ENCODE measurements at places on chromosomes 16 and 17.

- no peak for DNase-seq
Measured at GRCh38 chr17:59651346-59651745, 31.7 kb downstream of the CLTC start.

DNA sequence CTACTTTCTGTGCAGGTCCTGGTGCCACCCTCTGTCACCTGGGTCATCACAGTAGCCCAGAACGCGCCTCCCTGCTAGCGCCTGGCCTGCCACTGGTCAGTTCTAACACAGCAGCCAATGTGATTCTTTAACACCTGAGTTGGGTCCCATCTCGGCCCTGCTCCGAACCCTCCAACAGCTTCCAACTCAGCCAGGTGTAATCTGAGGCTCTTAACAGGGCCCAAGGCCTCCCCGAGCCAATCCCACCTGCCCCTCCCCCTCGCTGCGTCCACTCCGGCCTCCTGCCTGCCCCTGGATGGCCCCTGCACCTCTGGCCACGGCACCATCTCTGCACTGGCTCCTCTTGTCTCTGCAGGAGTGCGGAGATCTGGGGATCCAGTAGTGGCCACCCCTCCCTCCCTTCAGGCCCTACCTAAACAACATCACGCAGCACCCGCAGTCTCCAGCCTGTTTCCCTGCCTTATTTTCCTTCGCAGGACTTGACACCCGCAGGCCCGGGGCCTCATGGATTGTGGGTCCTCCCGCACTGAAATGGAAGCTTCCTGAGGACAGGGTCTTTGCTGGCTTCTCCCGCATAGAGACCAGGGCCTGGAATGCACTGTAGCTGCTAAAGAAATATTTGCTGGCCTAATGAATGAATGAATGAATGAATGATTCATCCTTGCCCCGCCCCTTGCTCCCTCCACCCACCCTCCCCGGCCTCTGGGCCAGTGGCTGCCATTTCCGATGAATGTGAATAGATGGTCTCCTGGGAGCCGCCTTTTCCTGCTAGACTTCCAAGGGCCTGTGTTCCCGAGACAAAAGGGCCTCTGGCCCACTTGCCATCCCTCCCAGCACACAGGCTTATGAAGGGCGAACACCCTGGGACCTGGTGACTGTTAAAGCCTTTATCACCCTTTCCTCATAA is 174.8 kb upstream of the FOXF1 start:
- no peak for DNase-seq

GRCh38 chr17:42780851-42781638 is 635 bp downstream of the WNK4 start:
- DNase-seq, result no peak

DNA sequence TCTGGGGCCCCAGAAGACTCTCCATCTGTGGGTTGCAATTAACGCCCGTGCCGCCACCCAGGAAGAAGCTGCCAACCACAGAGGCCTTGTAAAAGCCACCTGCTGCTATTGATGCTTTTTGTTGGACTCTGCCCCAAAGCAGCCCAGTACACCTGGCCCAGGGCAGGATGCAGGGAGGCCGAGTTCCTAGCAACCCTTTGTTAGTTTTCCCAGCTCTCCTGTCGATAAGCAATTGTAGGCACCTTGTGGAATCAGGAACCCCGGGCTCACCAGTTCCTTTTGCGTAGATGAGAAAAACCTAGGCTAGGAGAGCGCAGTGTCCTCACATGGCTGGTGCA is 103.3 kb downstream of the ABCC6 start:
- DNase-seq, result no peak

- DNase-seq, result no peak
Measured at GRCh38 chr17:67557921-67558320, 159.8 kb upstream of the NOL11 start.

DNA sequence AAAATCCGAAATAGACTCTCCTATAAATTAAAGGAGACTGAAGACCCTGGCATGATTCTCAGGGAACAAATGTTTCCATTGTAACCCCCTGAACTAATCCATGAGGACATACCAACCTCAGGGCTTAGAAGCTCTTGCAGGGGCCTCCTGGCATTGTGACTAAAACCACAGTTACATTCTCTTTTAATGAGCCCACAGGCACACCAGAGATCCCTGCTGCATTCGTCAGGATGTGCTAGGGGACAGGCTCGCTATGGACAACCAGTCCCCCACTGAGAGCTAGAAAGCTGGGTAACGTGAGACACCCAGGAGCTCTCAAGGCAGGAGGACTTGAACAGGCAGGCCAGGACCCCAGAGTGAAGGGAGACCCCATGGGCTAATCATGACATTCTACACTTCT is 140.6 kb upstream of the TNRC6C start:
- no peak for DNase-seq

GRCh38 chr17:54992797-54993639 is 24.5 kb downstream of the STXBP4 start:
- no peak for DNase-seq

GRCh38 chr16:11449716-11450115 is 104.5 kb downstream of the RMI2 start:
- no peak for DNase-seq

DNA sequence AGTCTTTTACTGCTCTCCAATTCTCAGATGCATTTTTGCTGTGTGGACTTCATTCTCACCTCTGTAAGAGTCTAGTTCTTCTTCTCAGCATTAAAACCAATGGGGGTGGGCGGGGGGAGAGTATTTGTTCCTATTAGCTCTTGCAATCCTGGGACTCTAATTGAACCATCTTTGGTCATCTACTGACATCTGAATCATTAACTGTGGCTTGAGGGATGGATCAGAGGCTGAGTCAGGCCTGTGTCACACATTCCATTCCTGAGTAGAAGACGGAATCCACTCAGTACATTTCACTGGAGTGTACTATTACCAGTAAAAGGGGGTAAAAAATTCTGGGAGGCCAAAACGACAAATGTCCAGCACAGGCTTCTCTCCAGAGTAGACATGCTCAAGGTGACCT is 12.8 kb upstream of the ZNF23 start:
- DNase-seq, result peak; percentile 86

- DNase-seq, result no peak
Measured at GRCh38 chr17:82041144-82041814, 3.8 kb upstream of the DCXR start.

GRCh38 chr16:51553314-51553713 is 402.2 kb upstream of the SALL1 start:
- no peak for DNase-seq

GRCh38 chr16:50712956-50713355 is 19.6 kb downstream of the NOD2 start:
- DNase-seq, result no peak

DNA sequence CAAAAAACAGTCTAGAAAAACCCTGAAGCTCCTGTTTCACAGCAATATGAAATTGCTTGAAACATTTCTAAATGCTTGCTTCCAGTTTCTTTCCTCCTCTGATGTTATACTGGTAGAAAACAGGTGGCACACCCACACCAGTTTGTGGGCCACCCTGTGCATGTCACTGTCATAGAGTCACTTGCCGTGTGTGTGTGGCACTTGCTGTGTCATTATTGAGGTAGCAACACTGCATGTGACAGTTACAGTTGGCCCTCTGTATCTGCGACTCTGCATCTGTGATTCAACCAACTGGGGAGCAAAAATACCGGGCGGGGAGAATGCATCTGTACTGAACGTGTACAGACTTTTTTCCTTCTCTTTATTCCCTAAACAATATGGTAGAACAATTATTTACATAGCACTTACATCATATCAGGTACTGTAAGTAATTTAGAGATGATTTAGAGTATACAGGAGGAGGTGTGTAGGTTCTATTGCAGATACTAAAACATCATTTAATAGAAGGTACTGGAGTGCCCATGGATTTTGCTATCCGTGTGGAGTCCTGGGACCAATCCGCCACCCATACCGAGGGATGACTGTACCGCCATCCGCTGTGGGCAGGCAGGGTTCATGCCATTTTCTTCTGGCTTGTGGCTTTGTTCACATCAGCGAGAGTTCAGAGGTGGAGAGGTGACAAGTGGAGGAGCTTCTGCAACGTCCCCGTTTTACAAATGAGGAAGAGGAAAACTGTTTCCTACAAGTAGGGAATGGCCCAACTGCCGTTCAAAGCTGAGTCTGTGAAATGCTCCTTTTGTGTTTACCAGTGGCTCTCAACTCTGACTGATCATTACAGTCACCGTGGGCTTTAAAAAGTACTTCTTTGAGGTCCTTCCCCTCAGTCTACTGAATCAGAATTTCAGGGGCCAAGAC is 373.7 kb downstream of the SNX29 start:
- no peak for DNase-seq

DNA sequence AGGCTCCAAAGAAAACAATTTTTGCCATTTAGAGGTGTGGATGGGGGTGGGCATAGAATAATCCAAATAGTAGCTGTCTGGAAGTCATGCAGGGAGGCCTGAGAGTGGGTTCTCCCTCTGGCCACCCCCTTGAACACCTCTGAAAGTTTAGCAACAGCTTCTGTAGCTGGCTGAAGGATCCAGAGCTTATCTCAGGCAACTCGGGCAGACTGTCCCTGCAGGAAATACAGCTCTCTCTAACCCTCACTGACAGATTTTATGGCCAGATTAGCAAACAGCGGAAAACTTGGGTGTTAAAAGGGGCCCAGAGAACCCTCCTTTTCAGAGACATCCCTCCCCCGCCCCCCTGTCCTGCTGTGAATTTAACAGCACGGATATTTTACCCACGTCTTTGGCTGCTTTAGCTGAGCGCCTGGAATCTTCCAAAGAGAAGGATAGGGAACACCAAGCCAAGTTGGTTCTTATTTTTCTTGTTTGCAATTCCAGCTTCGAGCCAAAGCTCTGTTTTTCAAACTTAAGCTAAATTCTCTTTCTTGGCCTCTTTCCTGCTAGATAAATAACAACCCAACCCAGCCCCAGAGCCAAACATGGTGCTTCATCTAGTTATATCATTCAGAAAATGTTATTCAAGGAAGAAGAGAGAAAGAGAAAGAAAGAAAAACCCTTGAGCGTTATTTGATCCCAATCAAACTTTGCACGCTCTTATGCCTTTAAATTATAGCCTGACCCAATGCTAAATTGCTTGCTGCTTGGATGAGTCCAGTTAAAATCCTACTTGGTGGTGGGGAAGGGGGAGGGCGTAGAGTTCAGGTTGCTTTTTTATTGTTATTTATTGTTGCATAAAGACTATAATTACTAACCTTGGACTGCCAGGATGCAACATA is 2.3 kb upstream of the HOXB2 start:
- no peak for DNase-seq

GRCh38 chr17:64323774-64324173 is 60.7 kb upstream of the TEX2 start:
- DNase-seq, result no peak

- no peak for DNase-seq
Measured at GRCh38 chr17:74760404-74761105, 12.1 kb downstream of the NHERF1 start.

- DNase-seq, result no peak
Measured at GRCh38 chr16:66337463-66338188, 28.9 kb upstream of the CDH5 start.

DNA sequence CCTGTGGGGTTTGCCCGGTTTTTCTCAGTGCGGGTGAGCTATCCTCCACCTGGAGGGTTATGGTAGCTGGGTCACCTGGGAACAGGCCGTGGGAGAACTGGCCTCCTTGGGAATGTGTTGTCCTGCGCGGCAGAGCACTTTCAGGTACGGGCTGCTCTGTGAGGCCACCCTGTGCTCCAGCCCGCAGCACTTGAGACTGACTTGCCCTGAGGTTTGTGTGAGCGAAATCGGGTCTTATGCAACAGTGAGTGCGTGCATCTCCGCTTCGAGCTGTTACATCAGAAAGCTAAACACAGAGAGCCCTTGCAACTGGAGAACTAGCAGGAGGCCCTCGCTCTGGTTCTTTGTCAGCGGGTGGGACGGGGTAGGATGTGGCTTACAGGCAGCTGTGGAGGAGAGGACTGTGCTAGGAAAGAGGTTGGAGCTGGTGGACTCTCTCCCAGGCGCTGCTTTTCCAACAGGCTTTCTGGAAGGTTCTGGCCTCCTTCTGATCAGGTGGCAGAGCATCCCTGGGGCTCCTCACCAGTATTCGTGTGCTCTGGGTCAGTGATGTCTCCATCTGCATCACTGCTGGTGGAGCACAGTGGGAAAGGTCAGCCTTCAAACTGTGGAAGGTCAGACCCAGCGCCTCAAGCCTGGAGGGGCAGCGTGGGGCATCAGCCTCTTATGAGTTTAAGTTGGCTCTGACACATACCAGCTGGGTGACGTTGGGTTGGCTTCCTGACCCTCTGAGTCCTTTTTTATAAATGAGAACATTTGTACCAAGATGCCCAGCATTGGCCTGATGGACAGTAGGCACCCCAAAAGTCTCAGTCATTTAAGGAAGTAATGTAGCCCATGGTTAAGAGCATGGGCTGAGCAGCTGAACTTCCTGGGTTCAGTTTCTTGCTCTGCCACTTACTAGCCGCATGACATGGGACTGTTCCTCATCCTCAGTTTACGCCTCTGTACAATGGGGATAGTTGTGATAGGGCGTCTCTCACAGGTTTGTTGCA is 76.3 kb downstream of the KSR1 start:
- DNase-seq, result no peak

DNA sequence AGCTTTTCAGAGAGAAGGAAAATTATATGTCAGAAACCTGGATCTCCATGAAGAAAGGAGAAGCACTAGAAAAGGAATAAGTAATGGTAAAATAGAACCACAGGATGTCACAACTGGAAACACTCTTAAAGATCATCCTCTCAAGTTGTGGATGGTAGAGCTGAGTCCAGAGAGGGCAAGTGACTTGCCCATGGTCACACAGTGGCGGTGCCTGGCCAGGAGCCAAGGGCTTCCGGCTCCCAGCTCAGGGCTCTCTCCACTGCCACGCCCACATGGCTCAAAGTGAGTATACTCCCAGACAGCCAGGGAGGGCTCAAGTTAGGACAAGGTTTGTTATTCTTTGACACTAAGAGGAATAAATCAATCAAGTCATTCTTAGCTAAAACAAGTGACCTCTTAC is 159.8 kb downstream of the COPRS start:
- no peak for DNase-seq

DNA sequence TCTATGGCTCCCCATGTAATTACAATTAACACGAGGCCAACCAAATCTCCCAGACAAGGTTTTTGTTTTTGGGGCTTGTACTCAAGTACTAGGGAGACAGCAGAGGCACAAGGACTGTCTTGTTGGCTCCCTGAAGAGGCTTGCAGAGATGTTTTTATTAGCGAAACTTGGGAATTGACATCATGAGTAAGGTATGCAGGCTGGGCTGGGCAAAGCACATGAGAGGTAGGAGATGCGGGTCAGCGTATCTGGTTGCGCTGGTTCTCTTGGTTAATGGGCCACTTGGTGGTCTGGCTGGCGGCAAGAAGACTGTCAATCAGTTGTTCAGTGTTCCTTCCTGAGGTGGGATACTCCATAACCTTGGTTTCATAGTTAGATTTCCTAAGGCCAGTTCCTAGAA is 28.9 kb downstream of the LCMT1 start:
- DNase-seq, result no peak
